Right atrium auricular region (tissue), 2 donors: ENCODE measurements at places on chromosomes 6 and 20. TPM values are rescaled to one million over a fixed set of nuclear protein-coding genes. Genes with fewer than 3 reads are reported as not detected.

- H3K36me3 ChIP-seq, result no peaks in the 10 kb centered on the region
- no peak for DNase-seq
- no peaks in the 10 kb centered on the region for H3K4me1 ChIP-seq
Measured at GRCh38 chr6:2522521-2522920, 228.2 kb downstream of the MYLK4 start.

DNA sequence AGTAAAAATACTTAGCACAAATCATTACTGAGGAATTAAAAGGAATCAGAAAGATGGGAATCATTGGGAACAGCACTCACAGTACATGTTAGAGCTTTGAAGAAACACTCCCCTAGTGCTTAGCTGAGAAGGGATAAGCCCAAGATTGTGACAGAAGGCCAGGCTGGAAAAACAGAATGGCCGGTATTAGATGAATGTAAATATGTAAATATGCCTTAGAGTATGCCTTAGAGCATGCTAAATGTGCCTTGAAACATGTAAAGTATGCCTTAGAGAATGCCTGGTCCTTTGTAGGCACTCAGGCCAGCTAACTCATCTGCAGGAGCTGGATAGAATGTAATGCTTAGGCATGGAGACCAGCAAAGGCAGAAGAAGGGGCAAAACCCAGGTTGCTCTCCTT lies 10.6 kb upstream of the TENT5A start:
- no peak for DNase-seq
- no peaks in the 10 kb centered on the region for H3K4me1 ChIP-seq
- H3K27me3 ChIP-seq, result no peaks in the 10 kb centered on the region
- H3K27ac ChIP-seq, result no peak overlapping the region
- H3K36me3 ChIP-seq, result no peaks in the 10 kb centered on the region
- no peak overlapping the region for H3K4me3 ChIP-seq

DNA sequence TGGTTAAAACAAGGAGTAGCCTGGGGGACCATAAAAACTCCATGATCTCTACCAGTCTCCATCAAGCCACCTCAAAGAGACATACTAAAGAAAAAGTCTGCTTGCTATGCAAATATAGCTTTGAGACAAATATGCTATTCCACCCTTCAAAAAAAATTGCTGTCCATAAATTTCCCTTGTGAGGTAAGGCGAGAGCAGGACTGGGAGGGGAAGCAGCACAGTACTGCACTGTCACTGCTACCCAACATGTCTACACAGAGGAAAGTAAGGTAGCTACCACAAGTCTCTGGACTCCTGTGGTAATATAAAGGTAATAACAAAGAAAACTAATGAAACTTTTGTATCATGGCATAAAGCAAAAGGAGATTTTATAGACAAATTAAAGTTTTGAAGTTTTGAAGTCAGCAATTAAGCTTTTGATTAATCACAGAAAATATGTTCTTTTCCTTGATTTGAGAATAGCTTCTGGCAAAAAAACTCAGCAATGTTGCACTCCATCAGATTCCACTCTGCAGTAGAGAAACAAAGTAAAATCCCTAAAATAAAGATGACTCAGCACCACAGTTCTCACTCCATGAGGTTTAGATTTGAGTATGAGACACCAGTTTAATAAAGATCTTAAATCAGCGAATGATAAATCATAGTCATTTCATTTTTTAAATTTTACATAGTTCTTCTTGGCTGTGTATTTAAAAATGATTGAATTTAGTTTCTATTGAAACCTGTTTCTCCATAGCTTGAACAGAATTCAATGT lies 602.4 kb downstream of the COL12A1 start:
- H3K36me3 ChIP-seq, result no peaks in the 10 kb centered on the region
- no peaks in the 10 kb centered on the region for H3K27me3 ChIP-seq
- no peak overlapping the region for H3K27ac ChIP-seq
- no peaks in the 10 kb centered on the region for H3K4me1 ChIP-seq

DNA sequence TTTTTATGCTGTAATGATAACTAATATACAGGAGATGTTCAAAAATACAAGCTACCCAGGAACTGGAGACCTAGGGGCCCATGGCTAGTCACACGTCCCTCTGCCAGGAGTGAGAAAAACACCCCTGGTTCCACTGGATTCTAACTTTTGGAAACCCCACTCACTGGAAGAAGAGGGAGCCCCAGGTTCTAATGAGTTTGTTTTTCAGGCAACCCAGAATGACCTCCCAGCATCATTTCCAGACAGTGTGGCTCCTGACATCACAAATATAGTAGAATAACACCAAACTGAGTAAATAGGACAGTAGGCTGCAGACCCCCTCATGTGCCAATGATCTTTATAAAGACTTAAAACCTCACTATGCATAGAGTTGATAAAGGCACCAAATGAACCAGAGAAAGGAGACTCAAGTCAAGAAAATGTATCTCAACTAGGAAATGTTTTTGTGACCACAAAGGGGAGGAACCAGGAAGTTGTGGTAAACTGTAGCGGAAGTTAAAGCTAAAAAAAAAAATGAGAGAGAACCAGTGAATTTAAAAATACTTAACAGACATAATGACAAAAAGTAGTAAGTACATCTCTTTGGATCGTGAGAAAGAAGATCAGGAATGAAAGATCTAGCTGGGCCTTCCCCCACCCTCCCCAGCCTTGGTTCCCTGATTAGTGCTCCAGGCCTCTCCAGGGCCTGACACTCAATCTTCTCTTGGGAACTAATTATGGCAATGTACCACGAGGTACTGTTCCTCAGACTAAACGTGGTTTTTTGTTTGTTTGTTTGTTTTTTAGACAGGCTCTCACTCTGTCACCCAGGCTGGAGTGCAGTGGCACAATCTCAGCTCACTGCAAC lies 19.8 kb downstream of the HLA-E start:
- H3K4me3 ChIP-seq, result no peak overlapping the region
- H3K36me3 ChIP-seq, result no peaks in the 10 kb centered on the region
- no peaks in the 10 kb centered on the region for H3K27me3 ChIP-seq
- peak overlapping the region; percentile 24 for H3K27ac ChIP-seq
- no peak for DNase-seq

- H3K27me3 ChIP-seq, result no peaks in the 10 kb centered on the region
- H3K4me3 ChIP-seq, result no peak overlapping the region
- no peak overlapping the region for H3K27ac ChIP-seq
- H3K36me3 ChIP-seq, result no peaks in the 10 kb centered on the region
- no peak for DNase-seq
- no peaks in the 10 kb centered on the region for H3K4me1 ChIP-seq
Measured at GRCh38 chr6:39301606-39302005, 12.6 kb downstream of the KCNK17 start.

Gene KIF6
- total RNA-seq, result not detected

DNA sequence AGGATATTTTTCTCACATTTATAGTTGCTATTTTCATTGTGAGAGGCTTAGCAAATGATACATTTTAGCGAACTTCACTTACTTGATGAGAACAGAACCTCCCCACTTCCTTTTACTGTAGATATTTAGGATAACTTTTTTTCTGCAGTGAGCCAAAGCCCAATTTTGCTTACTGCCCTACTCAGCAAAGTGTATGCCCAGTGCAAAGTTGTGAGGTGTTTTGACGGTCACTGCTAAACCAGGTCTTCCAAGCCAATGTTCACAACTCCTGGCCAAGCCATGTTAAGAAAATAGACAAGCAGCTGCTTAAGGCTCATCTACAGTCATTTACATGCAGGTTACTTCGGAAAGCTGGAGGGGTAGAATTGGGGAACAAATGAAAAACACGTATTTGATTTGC lies 144.8 kb downstream of the ADGRG6 start:
- H3K4me1 ChIP-seq, result no peaks in the 10 kb centered on the region
- H3K27me3 ChIP-seq, result no peaks in the 10 kb centered on the region

DNA sequence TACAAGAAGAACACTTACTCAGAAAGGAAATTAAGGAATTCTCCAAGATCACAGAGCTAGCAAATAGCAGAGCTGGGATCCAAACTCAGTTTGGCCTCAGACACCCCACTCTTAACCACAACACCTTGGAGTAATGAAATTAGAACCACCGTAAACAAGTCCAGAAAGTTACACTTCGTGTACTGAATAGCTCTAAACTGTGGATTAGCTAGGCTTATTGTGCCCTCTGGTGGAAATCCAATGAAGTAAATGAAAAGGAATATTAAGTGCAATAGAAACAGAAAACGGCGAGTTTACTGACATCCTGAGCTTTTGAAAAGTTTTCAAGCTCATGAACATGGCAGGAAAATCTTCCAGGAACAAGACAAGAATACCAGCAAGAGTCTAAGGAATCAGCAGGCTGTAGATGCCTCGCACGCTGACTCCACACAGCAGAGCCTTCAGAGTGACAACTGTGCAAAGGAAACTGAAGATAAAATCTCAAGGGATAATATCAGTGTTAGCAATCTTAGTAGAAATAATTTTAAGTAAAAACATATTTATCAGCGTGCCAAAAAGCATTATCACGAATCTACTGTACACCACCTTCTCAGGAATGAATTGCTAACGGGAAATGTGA lies 34.6 kb downstream of the FBXO5 start:
- no peaks in the 10 kb centered on the region for H3K4me1 ChIP-seq
- no peak overlapping the region for H3K27ac ChIP-seq
- no peaks in the 10 kb centered on the region for H3K36me3 ChIP-seq
- DNase-seq, result no peak

GRCh38 chr6:91376686-91377085 lies 789.8 kb upstream of the MAP3K7 start:
- no peaks in the 10 kb centered on the region for H3K27me3 ChIP-seq
- H3K4me3 ChIP-seq, result no peak overlapping the region
- no peak overlapping the region for H3K27ac ChIP-seq
- H3K4me1 ChIP-seq, result no peaks in the 10 kb centered on the region
- no peak for DNase-seq

DNA sequence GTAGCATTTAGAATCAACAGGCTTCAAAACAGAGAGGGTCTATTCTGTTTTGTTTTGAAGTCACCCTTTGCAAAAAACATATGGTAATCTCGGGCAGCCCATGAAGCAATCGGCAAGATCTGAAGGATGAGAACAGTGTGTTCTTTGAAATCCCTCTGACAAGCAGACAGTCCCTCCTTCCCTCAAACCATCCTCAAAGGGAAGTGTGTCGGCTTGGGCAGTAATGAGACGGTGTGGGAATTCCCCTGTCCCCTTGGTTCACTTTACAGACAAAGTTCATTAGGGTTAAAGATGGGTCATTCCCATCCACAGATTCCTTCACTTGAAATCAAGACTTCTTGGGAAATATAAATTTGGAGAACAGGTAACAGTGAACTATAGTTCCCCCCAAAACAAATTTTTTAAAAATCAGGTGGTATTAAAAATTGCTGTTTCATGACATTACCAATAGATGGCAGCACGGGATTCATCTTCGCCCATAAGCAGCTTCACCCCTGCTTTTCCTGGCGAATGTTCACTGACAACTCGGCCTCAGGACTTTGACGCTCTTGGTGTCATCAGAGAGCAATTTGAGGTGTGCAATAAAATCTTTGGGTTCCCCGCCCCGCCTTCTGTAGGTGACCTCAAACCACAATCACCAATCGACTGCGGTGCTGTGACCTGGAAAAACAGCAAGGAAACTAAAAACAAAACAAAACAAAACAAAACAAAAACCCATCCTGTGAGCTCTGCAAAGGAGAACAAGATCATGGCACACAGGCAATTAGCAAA lies 159.3 kb upstream of the TNFAIP3 start:
- no peak overlapping the region for H3K4me3 ChIP-seq
- peak; percentile 71 for DNase-seq
- no peak overlapping the region for H3K27ac ChIP-seq
- no peaks in the 10 kb centered on the region for H3K36me3 ChIP-seq
- H3K27me3 ChIP-seq, result no peaks in the 10 kb centered on the region

Gene MICAL1
- total RNA-seq, result 11.6 TPM

GRCh38 chr6:87912102-87912501 lies 135.5 kb upstream of the SPACA1 start:
- H3K4me1 ChIP-seq, result no peaks in the 10 kb centered on the region
- H3K27me3 ChIP-seq, result no peaks in the 10 kb centered on the region
- H3K4me3 ChIP-seq, result no peak overlapping the region
- DNase-seq, result no peak

DNA sequence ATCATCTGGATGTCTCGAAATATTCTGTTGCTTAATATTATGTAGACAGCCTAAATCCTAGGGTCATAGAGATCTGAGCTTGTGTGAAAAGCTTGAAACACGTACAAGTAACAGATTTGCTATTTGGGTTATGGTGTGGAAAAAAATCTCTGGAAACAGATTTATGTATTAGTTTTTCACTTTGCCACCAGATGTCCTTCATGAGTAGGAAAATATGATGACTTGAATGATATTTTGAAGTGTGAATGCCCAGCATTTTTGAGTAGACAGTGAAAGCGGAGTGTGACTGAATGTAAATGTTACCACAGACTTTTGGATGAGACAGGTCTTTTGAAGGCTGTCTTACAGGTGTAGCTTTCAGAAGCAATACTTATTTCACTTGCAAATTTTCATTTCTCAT lies 4.2 kb upstream of the BMP6 start:
- no peaks in the 10 kb centered on the region for H3K36me3 ChIP-seq
- peaks cover 16% of the 10 kb centered on the region for H3K4me1 ChIP-seq
- H3K4me3 ChIP-seq, result no peak overlapping the region
- no peaks in the 10 kb centered on the region for H3K27me3 ChIP-seq
- DNase-seq, result no peak

DNA sequence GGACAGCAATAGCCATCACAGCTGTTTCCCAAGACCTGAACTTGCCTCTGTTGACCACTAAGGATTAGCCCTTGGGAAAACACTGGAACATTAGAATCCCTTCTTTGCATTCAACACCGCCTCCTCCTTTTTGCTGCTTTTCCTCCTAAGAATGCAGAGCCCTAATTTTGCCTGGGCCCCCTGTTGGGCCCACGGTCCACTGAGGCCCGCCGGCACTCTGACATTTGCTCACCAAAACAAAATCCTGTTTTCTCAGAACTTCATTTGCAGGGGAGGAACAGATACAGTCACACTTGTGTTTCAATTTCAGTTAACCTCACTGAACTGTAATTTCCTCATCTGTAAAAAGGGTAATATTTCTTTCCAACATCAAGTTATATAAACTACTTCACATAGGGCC lies 116.0 kb upstream of the JARID2 start:
- H3K27me3 ChIP-seq, result no peaks in the 10 kb centered on the region
- H3K36me3 ChIP-seq, result no peaks in the 10 kb centered on the region
- no peaks in the 10 kb centered on the region for H3K4me1 ChIP-seq
- no peak for DNase-seq
- H3K27ac ChIP-seq, result no peak overlapping the region
- H3K4me3 ChIP-seq, result no peak overlapping the region

GRCh38 chr6:39698789-39699188 lies 26.4 kb downstream of the KIF6 start:
- no peak overlapping the region for H3K4me3 ChIP-seq
- no peaks in the 10 kb centered on the region for H3K27me3 ChIP-seq
- no peaks in the 10 kb centered on the region for H3K36me3 ChIP-seq
- H3K4me1 ChIP-seq, result no peaks in the 10 kb centered on the region
- no peak for DNase-seq

- no peak overlapping the region for H3K4me3 ChIP-seq
- no peak for DNase-seq
- no peaks in the 10 kb centered on the region for H3K36me3 ChIP-seq
- peaks cover 8% of the 10 kb centered on the region for H3K27me3 ChIP-seq
Measured at GRCh38 chr20:57269148-57269984, 2.9 kb upstream of the BMP7 start.

GRCh38 chr6:122997541-122998150 lies 1.6 kb downstream of the CLVS2 start:
- H3K27ac ChIP-seq, result no peak overlapping the region
- H3K27me3 ChIP-seq, result peaks cover 13% of the 10 kb centered on the region
- no peaks in the 10 kb centered on the region for H3K36me3 ChIP-seq
- no peak overlapping the region for H3K4me3 ChIP-seq
- DNase-seq, result no peak
